ENCODE measurements at places on chromosomes 16 and 17. TPM values are rescaled to one million over a fixed set of nuclear protein-coding genes. Genes with fewer than 3 reads are reported as not detected.

ZNHIT3 gene
- 13.5 TPM for total RNA-seq

HEXD gene
- 90.4 TPM for total RNA-seq

DNA sequence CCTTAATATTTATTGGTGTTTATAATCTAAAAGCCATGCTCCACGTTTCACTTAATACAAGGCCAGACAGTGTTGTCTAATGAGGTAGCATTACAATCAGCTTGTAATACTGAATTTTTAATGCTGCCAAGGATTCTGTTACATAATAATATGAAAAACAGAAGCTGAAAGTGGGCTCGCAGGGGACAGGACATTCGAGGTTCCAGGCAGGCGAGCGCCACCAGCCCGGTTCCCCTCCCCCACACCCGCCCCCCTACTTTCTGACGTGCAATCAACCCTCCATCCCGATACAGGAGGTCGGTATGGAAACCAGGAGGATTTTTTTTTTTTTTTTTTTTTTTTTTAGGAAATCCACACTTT lies 6.2 kb upstream of the ZFHX3 start:
- H3K27me3 ChIP-seq = no peaks in the 10 kb centered on the region
- no peak overlapping the region for H3K4me3 ChIP-seq
- peak overlapping the region; percentile 46 for H3K27ac ChIP-seq
- H3K4me1 ChIP-seq = peaks cover 47% of the 10 kb centered on the region
- no peaks in the 10 kb centered on the region for H3K36me3 ChIP-seq

GRCh38 chr16:30947859-30948666 lies 805 bp upstream of the ORAI3 start:
- peak overlapping the region; percentile 98 for H3K27ac ChIP-seq
- peaks cover 40% of the 10 kb centered on the region for H3K4me1 ChIP-seq
- H3K27me3 ChIP-seq = no peaks in the 10 kb centered on the region
- peak; percentile 98 for DNase-seq
- H3K36me3 ChIP-seq = no peaks in the 10 kb centered on the region
- H3K4me3 ChIP-seq = peak overlapping the region; percentile 96

DNA sequence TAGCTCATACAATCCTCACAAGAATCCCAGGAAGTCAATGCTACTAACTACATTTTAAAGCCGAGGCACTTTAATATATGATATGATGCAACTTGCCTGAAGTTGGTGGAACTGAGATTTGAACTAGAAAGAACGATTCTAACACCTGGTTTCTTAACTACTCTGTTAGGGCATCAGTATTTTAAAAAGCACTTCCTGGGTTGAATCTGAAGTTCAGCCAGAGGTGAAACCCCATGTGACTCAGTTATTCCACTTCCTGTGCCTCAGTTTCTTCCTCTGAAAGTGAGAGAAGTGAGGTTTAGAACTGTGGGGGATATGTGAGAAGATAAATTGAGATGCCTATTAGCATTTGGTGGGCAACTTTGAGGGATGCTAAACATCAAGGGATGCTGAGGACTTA lies 129.4 kb upstream of the ANKFN1 start:
- no peaks in the 10 kb centered on the region for H3K4me1 ChIP-seq
- H3K27me3 ChIP-seq = no peaks in the 10 kb centered on the region
- H3K36me3 ChIP-seq = no peaks in the 10 kb centered on the region
- no peak for DNase-seq
- H3K27ac ChIP-seq = no peak overlapping the region
- H3K4me3 ChIP-seq = no peak overlapping the region

GRCh38 chr16:48526058-48526957 lies 83.7 kb downstream of the N4BP1 start:
- DNase-seq = no peak
- no peak overlapping the region for H3K4me3 ChIP-seq
- no peaks in the 10 kb centered on the region for H3K36me3 ChIP-seq
- no peak overlapping the region for H3K27ac ChIP-seq
- H3K4me1 ChIP-seq = no peaks in the 10 kb centered on the region
